ENCODE measurements at places on chromosomes 16 and 17.
A peak's percentile ranks its signal among the peaks of the same experiment; 100 is the strongest.

GRCh38 chr17:63395075-63395805, 50.9 kb downstream of the CYB561 start:
- no peak for DNase-seq

DNA sequence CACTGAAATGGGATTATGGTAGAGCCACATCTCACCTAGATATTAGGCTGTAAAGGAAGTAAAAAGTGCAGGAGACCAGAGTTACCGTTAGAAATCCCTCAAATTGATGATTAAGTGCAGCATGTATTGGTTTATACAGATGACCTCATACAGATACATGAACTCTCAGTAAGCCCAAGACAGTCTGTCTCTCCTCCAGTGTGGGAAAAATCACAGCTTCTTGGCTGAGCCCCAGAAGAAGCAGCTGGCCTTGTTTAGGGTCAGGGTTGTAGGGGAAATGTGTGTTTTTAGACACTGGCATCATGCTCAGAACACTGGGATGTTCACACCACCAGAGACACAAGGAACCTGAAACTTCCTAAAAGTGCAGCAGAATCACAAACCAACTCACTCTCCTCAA, 135.9 kb downstream of the KATNIP start:
- no peak for DNase-seq

- no peak for DNase-seq
These were observed 16.7 kb downstream of the C17orf67 start for GRCh38 chr17:56817066-56817465.

DNA sequence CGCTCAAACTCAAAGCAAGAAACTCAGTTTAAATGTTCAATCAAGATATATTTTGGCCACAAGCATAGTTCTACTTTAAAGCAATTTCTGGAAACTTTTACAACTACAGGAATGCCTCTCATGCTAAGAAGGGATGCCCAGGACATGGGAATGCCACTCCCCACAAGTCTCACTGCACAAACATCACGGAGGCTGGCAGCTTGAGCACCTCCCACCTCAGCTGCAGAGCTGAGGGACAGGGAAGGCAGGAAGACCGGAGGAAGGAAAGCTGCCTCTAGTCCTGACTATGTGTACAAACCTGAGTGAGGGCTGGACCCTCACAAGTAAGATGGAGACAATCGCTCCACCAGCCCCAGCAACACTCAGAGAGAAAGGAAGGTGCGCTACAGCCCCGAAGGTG, 5.3 kb downstream of the AXIN1 start:
- no peak for DNase-seq

DNA sequence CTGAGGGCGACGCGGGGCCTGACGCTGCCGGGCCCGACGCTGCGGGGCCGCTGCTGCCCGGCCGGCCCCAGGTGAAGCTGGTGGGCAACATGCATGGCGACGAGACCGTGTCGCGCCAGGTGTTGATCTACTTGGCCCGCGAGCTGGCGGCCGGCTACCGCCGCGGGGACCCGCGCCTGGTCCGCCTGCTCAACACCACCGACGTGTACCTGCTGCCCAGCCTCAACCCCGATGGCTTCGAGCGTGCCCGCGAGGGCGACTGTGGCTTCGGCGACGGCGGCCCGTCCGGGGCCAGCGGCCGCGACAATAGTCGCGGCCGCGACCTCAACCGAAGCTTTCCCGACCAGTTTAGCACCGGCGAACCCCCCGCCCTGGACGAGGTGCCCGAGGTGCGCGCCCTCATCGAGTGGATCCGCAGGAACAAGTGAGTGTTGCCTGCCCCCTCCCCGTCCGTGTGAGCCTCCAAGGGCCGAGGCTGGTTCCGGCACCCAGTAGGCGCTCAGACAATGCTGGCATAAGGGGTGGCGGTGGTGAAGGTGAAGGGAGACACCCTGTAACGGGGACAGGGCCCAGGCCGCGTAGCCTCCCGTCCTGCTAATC, 676 bp downstream of the CPD start:
- DNase-seq = no peak

- peak; percentile 55 for DNase-seq
These were observed at the start of gene KCNH4 for GRCh38 chr17:42180922-42181850. Gene KCNH4 (minus strand): TSS chr17:42181142. CDS start chr17:42180945, 197 bp downstream.

- no peak for DNase-seq
These were observed 2252.0 kb downstream of the TP53TG3F start for GRCh38 chr16:35711435-35711834.

DNA sequence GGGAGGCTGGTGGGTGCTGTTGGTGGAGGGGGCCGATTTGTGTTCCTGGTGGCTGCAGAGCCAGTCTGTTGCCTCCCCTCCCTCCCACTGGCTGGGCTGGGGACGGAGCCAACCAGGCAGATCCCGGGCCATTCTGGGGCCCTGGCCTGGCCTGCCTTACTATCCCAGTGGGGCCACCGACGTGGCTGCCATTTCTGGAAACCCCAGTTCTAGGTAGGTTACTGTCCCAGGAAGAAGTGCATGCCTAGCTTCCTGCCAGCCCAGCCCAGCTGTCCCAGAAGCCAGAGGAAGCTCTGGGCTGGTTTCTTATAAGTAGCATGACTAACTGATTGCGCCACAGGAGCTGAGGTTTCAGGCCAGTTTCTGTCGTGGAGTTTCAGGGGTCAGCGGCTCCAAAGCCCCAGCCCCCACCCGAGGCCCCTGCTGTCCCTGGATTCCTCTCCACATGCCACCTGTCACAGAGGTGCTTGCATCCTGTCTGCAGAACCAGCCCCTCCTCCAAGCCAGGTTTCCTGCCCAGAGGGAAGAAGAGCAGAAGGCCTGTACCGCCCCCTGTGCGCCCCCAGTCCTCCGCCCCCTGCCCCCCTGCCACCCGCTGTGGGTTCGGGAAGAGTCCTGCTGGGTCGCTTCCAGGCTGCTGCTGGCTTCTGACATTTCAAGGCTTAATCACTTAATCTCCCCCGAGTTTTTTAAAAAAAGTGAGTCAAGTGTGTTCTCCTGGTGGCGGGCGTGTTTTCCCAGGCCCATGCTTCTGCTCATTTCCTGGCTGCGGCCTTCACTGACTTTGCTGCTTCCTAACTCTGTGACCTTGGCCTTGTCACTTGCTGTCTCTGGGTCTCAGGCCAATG, 13.2 kb downstream of the IL4R start:
- no peak for DNase-seq

DNA sequence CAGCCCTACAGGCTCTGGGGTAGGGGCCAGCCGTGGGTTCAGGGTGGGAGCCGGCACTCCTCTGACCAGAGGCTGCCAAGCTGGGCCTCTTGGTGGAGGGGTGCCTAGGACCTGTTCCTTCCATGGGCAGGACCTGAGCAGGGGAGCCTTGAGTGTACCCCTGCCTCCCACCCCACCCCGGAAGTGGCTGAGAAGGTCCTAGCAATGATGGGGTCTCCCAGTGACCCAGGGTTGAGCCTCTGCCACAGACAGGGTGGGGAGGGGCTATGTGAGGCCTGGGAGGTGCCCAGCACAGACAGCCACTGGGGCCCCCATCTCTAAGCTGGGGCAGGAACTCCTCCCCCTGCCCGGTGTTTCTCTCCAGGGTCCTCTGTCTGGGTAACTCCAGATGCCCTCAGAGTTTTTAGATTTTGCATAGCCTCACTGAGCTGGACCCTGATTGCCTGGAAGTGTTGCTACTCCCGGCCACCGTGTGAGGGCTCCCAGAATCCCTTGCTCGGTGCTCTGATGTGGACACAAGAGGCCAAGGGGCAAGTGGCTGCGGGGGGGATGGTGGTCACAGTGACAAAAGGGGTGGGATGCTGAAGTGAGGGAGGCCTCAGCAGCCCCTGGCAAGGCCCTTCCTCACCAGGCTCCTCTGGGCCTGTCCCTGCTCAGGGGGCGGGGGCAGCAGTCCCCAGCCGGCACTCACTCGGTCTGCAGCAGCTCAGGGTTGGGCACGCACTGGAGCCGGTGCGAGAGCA, 6.4 kb upstream of the MTSS2 start:
- no peak for DNase-seq

DNA sequence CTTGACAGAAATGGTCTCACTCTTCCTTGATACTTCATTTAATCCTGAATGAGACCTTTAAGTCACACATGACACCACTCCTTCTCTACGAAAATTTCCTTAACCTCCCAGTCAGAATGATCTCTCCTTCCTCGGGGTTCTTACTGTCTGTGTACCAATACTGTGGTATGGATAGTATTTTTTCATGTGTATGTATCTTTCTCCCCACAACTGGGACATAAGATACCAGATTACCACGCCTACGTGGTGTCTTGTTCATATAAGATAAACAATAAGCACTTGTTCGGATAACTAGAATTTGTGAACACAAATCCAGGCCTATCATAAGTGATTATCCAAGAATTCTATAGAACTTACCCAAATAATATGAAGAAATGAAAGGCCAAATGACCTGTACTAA, 11.3 kb downstream of the NUP88 start:
- DNase-seq = no peak

DNA sequence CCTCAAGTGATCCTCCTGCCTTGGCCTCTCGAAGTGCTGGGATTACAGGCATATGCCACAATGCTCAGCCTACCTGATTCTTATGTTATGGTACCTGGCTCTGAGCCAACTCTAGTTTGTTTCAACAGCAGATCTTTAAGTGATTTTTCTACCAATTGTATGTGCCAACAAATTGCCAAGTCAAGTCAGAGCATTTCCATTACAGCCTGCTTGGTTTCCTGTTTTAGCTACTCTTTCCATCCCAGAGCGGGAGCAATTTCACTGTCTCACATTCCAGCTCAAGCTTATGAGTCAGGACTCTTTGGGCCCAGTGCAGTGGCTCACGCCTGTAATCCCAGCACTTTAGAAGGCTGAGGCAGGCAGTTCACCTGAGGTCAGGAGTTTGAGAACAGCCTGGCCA, 30.8 kb upstream of the RBBP6 start:
- no peak for DNase-seq

DNA sequence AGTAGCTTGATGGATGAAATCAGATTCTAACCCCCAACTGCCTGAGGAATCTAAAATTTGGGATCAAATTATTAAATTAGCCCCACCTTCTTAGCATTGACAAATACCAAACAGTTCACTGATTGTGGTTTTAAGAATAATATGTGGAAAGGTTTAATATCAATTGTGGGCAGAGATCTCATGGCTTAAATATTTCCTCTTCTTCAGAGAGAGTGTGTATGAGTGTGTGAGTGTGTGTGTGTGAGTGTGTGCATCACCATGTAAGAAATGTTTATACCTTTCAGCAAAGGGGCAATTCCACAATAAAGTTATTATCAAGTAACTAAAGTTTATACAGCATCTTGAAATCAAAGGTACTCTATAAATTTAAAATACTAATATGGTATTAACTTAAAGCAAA, 3.2 kb downstream of the SMURF2 start:
- DNase-seq = no peak

DNA sequence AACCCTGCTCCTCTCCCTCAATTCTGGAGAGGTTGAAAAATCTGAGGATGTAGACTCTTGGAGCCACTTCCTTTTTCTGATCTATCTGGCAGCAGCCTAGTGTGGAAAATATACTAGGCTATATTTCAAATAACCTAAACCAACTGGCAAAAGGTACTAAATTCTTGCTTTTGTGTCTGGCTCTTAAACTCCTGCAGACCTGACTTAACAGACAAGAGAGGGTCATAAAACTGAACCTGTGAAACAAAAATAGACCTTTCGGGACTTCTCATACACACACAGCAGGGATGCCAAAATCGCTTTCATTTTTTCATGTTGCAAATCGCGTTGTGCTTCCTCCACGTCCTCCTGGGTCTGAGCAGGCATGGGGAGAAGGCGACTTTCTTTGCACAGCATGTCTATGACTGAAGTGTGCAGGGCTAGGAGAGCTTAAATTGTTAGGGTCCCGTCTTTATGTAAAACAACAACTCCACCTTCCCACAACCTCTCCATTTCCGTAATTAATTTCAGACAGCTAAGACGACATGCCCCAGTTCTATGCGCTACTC, 520.7 kb upstream of the PSMD7 start:
- DNase-seq = no peak

DNA sequence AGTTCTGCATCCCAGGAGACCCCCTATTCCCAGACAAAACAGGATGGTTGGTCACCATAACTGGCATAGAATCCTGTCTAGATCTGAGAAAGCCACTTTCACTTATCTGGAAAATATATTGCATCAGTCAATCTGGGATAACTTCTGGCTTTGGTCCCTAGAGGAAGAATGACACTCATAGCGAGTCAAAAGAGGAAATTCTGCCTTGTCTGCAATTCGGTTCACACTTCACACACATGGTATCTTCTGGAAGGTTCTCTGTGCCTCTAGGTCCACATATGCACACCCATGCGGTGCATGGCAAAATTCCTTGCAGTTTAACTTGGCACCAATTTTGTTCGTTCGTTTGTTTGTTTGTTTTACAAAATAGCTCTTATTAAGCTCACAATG, 49.2 kb upstream of the WSCD1 start:
- DNase-seq = no peak

DNA sequence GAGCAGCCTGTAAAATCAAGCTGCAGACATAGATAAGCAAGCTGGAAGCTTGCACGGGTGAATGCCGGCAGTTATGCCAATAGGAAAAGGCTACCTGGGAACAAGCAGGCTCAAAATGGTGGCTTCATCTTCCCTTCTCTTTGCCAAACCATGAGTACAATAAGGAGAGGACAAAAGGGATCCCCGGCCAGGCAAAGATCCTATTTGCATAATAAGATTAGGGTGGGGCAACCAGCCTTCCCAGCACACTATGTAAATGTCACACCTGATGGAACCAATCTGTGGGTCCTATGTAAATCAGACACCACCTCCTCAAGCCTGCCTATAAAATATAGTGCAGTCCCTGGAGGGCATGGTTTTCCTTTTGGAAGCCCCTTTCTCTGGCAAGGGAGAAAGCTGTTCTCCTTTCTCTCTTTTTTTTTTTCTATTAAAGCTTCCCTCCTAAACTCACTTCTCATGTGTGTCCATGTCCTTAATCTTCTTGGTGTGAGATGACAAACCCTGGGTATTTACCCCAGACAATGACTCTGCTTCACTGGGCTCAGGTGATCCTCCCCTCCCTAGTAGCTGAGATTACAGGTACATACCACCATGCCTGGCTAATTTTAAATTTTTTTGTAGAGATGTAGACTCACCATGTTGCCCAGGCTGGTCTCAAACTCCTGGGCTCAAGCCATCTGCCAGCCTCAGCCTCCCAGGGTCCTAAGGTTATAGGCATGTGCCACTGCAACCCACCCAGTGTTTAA, 44.2 kb downstream of the PSMD12 start:
- DNase-seq = no peak

DNA sequence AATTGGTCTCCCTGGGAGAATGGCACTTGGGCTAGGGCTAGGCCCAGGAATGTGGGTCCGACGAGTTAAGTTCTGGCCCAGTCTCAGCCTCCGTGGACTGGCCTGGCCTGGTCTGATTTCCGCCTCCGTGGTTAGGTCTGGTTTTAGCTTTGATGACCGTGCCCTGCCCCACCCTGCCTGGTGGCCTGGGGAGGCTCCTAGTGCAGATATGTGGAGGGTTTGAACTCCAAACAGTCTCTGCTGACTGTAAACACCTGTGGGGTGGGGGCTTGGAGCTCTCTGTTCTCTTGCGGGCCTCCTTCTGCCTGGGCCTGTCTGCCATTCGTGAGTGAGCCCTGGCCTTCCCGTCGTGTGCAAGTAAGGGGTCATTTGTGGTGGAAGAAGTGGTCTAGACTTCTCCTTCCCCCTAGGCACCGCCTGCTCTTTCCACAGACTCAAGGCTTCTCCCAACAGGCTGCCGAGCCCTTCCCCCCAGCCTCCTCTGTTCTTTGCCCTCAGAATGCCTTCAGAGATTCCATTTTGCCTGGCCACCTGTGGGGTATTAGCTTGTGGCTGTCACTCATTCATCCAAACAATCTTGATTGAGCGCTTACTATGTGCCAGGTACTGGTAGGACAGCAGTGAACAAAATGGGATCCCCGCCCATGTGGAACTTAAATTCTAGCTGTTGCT, 1.6 kb downstream of the ATP6V0C start:
- no peak for DNase-seq
